ENCODE measurements at places on chromosomes 7 and 10.
A peak's percentile ranks its signal among the peaks of the same experiment; 100 is the strongest.

DNA sequence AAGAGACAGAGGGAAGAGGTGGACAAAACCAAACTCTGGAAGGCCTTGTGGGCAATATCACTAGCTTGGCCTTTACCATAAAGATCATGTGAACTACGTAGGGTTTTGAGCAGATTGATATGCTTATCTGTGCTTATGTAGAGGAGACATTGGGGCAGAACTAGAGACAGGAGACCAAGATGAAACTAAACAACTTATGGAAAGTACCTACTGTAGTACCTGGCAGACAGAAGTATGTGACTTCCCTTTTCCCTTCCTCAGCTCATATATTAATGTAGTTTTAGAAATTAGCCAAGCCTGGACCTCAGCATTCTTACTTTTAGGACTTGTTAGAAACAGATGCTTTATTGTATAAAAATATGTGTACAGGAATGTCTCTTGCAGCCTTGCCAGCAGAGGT is 14.0 kb upstream of the IL6 start:
- no peak for DNase-seq

DNA sequence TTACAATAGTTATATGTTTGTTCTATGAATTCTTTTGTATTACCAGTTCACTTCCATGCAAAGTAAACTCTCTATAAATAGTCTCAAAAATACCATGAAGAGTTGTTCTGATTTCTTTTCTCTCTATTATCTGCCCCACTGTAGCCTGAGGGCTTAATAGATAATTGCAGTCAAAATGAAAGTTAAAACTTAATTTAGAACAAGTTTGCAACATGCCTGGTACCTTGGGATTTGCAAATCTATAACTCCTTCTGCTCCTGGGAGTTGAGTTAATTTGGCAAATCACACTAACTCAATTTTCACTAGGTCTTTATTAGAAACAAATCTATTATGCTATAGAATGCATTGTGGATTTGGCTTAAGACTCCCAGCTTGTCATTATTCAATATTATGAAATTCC is 21.8 kb upstream of the NDUFA5 start:
- DNase-seq: no peak

DNA sequence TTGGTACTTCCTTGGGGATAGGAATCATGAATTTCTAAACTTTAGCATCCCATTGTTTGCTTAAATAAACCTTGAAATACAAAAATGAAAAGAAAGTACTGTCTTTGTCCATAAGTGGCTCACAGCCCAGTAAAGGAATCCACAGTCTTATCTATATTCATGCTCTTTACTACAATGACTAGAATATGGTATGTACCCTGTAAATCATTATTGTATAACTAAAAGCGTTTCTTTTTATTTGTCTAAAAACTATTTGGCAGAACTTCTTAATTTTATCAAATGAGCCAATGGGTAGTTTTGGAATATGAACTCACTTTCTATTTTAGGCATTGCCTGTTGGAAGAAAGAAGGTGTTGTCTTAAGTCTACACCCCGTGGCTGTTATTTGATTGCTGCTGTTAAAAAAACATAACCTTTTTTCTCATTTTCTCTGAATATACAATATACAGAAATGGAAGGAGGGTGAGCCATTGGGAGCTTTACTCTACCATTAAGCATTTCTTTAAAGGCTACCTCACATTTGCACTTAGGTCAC is 12.4 kb upstream of the STRIP2 start:
- no peak for DNase-seq

DNA sequence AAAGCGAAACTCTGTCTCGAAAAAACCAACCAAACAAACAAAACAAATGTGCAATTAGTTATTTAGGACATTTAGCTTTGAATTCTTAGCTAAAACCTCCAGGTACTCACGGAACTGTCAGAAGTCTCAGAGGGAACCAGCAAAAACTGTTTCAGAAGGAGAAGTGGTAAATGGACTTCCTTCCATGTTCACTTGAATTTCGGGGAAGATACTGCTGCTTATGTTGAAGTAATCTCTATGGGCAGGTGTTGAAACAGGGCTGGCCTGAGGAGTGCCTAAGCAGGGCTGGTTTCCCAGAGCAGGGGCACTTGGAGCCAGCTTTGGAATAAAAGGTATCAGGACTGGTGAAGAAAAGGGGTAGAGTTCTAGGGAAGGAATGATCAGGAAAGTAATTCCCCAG is 2.4 kb upstream of the EXOC6 start:
- no peak for DNase-seq

GRCh38 chr7:75039709-75040108 is 33.9 kb downstream of the RCC1L start:
- DNase-seq: no peak

DNA sequence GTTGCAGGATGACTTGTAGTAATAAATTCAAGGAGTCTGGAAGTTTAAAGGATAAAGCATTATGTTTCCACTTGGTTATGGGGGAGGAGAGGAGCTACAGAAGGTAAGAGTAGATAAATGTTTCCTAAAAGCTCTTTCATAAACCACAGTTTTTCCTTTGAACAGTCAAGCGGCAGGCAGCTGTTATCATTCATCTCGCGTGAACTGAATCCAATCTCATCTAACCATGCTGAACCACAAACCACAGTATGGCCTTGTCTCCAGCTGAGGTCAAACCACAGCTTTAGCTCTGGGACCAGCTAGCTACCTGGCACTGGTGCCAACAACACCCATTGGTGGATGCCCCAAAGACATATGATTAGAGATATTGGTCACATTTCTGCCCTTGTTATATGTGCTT is 63.3 kb downstream of the NOC3L start:
- DNase-seq: peak; percentile 11

Data from activated naive CD8-positive, alpha-beta T cell treated with anti-CD3 and anti-CD28 coated beads, Interleukin-2, amount 50 U/mL, for 24 hours (primary cell).